Progenitor cell of endocrine pancreas (in vitro differentiated cells): ENCODE measurements at places on chromosomes 1 and 21.

GRCh38 chr1:180131510-180131909 is 23.2 kb upstream of the QSOX1 start:
- no peak for DNase-seq

GRCh38 chr1:206909161-206909882 is 12.1 kb downstream of the IL24 start:
- peak; percentile 51 for DNase-seq

GRCh38 chr21:36981049-36981391 is 14.6 kb upstream of the HLCS start:
- DNase-seq: no peak

- DNase-seq: no peak
These were observed 97.0 kb upstream of the DPH5 start for GRCh38 chr1:101122452-101123166.

- no peak for DNase-seq
These were observed 145.6 kb upstream of the NFIA start for GRCh38 chr1:60936591-60937342.

- DNase-seq: no peak
These were observed 32.4 kb downstream of the ERICH3 start for GRCh38 chr1:74641161-74641560.

GRCh38 chr1:27562534-27563340 is 41.2 kb downstream of the AHDC1 start:
- no peak for DNase-seq

DNA sequence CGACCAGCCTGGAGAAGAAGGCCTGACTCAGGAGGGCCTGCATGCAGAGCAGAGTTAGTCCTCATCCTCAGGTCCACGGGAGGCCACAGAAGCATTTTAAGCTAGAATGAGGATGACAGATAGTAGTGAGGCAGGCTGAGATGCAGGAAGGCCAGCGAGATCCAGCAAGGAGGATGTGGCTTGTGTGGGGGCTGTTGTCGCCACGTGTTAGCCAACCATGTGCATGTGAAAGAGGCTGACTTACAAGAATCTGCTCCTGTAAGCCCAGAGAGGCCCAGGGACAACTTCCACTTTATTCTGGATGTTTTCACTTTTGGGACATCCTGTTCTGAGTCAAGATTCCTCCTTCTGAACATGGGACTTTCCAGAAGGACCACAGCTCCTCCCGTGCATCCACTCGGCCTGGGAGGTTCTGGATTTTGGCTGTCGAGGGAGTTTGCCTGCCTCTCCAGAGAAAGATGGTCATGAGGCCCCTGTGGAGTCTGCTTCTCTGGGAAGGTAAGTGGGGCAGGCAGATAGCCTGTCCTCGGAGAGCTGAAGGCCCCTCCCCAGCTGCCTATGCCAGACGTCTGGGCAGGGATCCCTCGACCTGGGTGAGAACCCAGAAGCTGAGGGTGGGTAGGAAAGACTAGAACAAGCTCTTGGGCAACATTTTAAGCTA is at the start of gene SLAMF8:
SLAMF8 (plus strand) TSS at position 433 of the 661 bp plus-strand sequence; CDS start at position 459, 26 bp downstream.
- DNase-seq: no peak
